Adrenal gland (tissue), 19 donors: ENCODE measurements at places on chromosomes 4 and X.

- DNase-seq: peak; percentile 35
Observed at GRCh38 chr4:5785806-5786680, 75.0 kb downstream of the EVC start.

- DNase-seq: no peak
Observed at GRCh38 chr4:150355858-150356455, 226.0 kb upstream of the MAB21L2 start.

DNA sequence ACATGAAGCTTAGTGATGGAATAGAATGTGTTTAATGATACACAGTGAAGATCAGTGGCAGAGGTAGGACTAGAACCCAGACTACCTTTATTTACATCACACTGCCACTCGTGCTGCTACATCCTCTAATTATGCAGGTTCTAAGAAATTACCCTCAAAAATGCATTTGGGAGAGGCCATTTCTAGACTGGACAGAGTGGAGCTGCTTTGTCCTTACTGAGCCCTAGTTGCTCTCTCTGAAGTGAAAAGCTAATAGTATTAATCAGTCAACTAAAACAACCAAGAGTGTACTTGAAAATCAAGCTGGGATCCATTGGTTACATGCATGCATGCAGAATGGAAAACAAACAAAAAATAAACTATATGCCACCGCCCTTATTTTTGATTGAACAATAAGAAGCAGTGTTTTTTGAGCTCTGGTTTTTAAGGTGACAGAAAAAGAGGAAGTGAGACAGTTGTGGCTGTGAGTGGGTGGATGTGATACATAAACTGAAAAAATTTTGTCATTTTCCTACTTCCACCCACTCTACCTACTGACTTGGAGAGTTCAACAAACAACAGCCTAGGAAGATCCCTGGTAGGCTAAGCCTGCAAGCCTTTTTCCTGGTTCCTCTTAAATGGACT, 6.8 kb upstream of the VSIG4 start:
- DNase-seq: no peak

GRCh38 chrX:45711231-45711630, 510.6 kb upstream of the DIPK2B start:
- DNase-seq: no peak

DNA sequence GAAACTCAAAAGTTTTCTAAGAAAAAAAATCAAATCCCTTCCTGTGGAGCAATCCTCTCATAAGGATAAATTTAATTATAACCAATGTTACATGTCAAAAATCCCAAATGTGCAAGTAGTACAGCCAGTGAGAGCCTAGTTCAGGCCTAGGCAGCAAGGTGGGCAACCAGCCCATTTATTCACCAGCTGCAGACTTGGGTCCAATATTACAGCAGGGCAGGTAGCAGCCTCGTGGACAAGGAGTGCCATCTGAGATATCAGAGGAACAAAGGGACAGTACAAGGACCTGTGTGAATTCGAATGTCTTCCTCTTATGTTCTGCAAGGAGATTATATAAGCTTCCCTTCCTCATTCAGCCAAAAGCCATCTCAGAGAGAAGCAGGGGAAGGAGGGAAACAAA, 6.6 kb downstream of the HELQ start:
- DNase-seq: no peak

DNA sequence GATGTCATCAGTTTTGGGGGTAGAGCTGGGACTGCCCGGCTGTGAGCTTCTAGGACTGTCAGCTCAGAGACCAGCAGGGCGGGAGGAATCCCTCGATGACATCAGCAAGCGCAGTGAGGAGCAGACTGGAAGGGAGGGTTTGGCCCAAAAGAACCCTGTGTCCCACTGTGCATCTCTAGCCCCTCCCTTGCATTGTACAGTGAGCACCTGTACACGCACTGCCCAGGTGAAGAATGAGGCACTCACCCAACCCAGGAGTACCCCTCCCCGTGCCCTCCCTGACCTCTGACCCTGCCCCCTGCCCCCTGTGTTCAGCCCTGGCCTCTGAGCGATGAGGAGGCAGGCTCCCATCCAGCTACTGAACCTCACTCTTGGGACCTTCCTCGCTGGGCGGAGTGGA, 92.9 kb downstream of the HMX1 start:
- DNase-seq: no peak

DNA sequence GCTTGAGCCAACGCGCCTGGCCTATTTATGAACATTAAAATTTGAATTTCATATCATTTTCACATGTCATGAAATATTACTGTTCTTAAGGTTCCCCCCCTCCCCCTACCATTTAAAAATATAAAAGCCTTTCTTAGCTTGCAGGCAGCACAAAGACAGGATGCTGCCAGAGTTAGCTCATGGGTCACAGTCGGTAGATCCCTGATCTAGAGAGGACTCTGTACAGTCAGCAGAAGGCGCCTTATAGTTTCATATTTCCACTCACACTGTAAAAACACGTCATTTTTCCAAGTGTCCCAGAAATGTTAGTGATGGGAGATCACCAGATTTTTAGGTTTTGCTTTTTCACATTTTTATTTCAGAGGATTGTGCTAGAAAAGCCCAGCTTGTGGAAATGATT, 12.2 kb downstream of the NOCT start:
- DNase-seq: no peak

DNA sequence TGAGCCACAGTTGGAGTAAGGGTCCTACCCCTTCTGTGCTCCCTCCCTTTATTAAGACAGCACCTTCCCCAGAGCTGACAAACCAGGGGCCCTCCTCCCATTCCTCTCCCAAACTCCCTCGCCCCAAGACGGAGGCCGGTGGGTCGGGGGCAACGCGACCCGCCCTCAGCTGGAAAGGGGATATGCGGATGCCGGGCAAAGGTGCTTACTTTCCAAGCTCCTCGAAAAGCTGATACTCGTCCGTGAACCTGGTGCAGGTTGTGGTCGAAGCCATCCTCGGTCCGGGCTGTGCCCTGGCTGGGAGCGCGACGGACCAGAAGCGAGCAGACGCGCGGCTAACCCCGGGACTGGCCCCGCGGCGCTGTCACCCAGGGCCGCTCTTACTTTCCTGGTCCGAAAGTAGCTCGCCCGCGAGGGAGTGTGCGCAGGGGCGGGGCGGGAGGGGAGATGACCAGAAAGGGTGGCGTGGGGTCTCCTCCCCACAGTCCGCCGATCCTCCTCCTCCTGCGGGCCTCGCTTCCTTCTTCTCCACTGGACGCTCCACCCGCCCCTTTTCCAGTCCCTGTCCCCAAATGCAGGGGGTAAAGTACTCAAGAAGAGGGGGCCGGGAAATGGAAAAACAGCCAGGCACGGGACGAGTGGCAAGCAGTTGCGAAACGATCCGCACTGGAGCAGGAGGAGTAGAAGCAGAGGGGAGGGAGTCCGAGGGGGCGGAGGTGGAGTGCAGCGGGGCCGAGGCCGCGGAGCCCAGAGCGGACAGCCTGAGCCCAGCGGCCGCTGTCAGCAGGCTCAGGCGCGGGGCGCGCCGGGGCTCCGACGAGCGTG, 531 bp downstream of the CAMK2D start:
- DNase-seq: peak; percentile 87

GRCh38 chr4:152010710-152011079, 249.9 kb upstream of the GATB start:
- no peak for DNase-seq

DNA sequence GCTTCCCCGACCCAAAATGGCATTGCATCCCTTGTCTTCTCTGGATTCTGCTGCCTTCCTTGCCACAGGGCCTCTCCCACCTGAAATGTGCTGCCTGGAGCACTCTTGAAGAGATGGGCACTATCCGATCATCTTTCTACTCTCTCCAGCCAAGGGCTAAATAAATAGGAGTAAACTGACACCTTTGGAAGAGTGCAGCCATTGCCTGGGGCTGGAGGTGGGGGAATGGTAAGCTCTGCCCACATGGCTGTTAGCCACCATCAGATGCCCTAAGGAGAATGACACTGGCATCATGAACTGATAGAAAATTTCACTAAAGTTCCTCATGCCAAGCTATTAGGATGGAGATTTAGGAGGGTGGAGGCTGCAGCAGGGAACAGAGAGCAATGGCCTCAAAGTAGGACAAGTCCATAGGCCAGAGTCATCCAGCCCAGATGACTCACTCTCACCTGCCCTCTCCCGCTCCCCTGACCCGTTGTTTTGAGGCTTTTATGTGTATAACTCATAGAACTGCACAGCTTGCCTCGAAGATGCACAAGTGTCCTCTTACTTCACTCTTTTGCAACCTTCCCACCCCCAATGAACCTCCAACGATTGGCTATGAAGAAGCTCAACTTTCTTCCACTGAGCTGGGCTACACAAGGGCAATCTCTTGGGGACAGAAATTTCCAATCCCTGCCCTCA, 822 bp upstream of the PFKFB1 start:
- peak; percentile 5 for DNase-seq

GRCh38 chrX:143854006-143854405, 29.9 kb upstream of the UBE2NL start:
- no peak for DNase-seq

DNA sequence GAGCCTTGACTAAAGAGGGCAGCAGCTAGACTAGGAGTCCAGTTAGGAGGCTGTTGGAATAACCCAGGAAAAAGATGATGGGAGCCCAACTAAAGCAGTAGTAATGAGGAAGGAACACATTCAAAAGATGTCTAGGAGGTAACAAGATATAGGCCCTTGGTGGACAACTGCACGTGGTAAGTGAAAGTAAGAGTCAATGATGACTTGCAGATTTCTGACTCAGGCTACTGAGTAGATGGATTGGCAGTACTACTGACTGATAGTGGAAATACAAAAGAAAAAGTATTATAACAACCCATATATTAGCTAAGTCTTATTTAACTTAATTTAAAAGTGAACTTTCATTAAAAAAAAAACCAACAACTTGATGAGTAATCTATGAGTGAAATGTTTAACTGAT, 74.0 kb downstream of the PAK3 start:
- DNase-seq: no peak

DNA sequence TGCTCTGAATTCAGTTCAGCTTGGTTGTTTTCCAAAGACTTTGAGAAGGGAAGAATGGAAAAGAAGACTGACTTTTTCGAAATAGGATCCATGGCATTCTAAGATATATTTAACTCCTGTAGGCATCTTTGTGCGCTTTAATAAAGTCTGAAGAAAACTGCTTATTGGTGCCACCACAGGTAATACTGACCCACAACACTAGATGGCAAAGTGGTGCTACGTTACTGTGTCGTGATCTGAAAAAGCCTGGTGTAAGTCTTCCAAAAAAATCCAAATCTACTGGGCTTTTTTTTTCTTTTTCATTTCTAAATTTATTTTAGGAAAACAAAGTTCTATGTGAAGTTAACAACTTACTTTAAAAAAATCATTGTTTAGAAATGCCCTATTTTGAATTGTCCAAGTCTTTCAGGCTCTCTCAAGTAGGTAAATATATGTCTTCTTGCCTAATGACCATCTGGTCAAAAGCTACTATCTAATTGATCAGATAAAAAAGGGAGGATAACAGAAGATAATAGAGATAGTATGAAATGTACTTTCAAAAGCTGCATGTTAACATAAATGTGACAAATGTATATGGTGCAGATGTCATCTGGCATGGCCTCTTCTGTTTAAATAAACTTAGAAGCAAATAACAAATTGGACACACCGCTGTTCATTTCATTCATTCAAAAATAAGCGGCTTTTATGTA, 47.0 kb upstream of the MID1IP1 start:
- peak; percentile 60 for DNase-seq

DNA sequence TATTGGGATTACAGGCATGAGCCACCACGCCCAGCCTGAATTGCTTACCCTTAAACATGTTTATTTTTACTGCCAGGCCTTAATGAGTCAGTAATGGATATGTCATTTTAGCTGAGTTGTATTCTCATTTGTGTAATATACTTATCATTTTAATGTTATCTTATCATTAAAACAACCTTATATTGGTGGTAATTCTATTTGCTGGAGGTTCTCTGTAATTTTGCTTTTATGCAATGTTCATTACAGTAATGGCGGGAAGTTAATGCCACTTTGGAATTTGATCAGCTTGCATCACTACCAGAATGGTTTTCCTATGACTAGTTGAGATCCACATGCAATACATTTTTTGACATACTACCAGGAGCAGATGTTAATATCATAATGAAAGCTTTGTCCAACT, 6.3 kb upstream of the PGAM4 start:
- DNase-seq: no peak

- no peak for DNase-seq
Observed at GRCh38 chr4:189311251-189311650, 629.4 kb upstream of the FRG1 start.

GRCh38 chr4:152588869-152589268, 53.0 kb upstream of the FBXW7 start:
- no peak for DNase-seq

DNA sequence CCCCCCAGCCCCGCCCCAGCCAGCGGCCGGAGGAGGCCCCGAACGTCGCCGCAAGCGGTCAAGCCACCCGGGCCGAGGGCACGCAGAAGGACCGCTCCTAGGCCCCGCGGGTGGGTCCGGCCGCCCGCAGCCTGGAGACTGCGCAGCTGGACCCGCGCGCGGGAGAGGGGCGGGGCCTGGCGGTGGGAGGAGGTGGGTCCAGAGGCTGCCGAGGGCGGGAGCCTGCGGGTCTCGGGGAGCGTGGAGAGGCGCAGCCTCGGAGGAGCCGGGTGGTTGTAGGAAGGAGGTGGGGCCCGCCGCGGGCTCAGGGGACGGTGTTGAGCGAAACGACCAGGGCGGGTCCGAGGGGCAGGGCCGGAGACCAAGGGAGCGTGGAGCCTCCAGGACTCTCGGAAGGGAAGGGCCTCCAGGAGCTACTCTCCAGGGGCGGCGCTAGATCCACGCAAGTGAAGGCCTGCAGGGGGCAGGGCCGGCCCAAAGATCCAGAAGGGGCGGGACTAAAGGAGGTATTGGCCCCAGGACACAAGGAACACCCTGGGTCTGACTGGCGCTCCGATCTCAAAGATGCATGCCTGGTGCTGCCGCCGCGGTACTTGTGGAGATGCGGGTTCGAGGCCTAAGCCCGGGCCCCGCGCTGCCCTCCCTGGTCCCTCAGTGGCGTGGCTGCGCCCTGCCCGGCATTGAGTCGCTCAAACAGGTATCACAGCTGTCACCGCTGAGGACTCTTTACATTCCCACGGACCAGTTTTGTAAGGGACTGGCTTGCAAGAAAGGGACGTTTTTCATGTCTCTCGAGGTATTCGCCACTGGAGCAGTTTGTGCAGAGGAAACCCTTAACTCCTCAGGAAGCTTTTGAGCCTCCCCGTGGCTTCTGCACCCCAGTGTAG, 5.9 kb downstream of the TIMM17B start:
- DNase-seq: peak; percentile 89

DNA sequence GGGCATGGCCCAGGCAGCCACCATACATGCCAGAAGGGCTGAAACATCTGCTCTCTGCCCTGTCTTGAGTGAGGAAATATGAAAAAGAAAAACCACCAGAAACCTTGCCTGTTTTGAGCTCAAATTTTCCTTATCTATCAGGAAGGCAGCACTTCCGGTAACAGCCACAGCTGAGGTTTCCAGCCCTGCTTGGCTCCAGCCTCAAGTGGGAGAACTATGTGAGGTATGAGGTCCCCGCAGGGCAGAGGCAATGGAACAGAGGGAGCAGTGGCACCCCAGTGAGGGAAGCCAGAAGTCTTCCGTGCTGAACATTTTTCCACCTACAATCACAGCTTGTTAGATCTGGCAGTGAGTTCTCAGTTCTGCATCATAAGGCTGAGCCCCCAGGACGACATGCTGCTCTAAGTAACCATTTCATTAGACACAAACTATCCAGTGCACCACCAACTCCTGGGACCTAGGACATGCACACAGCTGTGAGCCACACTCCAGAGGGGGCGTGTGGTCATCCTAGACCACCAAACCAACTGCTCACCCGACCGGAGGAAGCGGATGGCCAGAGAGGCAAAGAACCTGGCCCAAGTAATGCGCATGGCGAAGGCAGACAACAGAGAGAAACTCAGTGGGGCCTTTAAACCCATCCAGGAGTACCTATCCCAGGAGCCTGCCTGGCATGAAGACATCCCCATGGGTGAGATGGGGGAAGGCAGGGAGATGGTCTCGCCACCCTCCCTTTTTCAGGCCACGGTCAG, 22.6 kb downstream of the WDR1 start:
- DNase-seq: no peak
